ENCODE measurements at places on chromosomes 1 and 21.

GRCh38 chr1:28877132-28877781 lies 37.1 kb upstream of the EPB41 start:
- DNase-seq = peak; percentile 52

GRCh38 chr1:63442141-63442475 lies 74.7 kb downstream of the ALG6 start:
- DNase-seq = no peak

- no peak for DNase-seq
Measured at GRCh38 chr1:226664413-226665101, 74.5 kb downstream of the ITPKB start.

DNA sequence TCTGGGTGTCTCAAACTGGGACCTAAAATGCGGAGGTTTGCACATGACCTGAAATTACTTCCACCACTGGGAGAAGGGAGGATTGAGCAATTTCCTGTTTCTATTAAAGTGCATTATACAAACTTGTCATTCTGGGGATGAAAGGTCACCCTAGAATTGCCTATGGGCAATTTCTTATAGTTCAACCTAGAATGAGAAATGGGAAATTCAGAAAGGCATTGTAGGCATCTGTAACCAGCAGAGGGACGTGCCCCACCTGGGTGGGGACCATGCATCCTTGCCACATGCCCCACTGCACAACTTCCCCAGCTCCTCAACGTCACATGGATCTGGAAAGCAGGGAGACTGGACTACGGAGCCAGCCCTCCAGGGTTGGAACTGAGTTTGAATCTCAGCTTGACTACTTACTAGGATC lies 47.0 kb downstream of the MRPL39 start:
- no peak for DNase-seq

GRCh38 chr1:54955359-54955758 lies 25.1 kb upstream of the TMEM61 start:
- no peak for DNase-seq

DNA sequence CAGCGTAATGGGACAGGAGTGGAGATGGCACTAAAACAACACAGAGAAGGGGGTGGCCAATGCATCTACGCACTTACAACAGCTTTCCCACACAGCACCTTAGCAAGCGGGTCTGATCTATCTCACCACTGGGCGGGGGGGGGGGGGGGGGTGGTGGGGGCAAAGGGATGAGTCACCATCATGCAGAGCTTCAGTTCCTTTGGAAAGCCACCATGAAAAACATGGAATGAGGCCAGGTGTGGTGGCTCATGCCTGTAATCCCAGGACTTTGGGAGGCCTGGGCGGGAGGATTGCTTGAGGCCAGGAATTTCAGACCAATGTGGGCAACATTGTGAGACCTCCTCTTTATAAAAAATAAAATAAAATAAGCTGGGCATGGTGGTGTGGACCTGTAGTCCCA lies 47.2 kb downstream of the KLHDC7A start:
- no peak for DNase-seq

DNA sequence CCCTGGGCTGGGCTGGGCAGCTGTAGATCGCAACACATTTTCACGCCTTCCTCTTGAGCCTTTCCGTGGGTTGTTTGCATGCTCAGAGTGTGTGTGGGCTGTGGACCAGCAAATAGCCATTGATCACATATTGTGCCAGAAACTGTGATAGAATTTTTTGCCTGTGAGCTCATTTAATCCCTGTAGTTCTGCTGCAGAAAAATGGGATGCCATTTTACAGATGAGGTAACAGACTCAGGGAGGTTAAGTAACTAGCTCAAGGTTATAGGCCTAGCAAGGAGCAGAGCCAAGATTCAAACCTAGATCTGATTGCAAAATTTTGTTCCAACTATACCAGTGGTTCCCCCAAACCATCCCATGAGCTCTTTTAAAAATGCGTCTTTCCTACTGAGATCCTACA lies 10.5 kb downstream of the SPATA46 start:
- DNase-seq = no peak

DNA sequence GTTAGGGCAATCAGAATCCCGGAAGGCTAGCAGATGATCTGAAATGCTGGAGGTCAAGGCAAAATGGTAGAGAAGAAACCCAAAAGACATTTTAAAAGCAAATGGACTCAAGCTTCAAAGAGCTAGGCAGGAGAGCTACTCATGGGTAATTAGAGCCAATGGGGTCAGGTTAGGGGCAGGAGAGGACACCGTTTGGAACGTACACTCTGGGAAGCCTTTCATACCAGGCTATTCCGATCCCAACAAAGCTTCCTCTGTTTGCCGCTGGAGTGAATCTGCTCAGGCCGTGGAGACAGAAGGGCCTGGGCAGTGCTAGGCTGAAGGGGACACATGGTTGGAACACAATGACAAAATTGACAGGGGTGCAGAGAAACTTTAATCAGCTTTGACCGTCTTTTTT lies 346.6 kb downstream of the RPS6KC1 start:
- DNase-seq = no peak

GRCh38 chr21:42093991-42094421 lies 22.9 kb downstream of the UMODL1 start:
- DNase-seq = peak; percentile 76

- DNase-seq = peak; percentile 23
Measured at GRCh38 chr1:231420959-231421545, 1.0 kb downstream of the EGLN1 start.
